Stimulated activated CD8-positive, alpha-beta memory T cell treated with anti-CD3 and anti-CD28 coated beads, Interleukin-15, amount 100 ng/mL, for 24 hours (primary cell): ENCODE measurements at places on chromosomes 1 and 21.

DNA sequence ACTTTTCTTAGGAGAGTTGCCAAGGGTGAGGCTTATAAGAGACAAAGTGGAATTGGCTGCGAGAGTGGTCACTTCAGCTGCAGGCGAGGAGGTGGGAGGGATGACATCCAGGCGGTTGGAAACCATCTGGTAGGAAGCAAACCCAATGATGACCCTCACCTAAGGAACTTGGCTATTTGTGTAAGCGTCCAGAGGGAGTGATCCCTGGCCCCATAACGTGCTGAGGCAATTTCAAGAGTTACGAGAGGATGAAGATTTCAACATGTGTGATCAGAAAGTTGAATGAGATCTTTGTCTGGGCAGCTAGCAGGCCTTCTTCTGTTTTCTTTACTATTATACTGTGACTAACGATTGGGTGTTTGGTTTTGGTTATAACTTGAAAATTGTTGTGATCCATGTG lies 102.7 kb upstream of the VANGL1 start:
- no peak for DNase-seq

GRCh38 chr1:200410566-200410878 lies 686 bp upstream of the ZNF281 start:
- DNase-seq, result no peak

- DNase-seq, result no peak
These were observed 30.6 kb upstream of the COL6A1 start for GRCh38 chr21:45950740-45951515.

DNA sequence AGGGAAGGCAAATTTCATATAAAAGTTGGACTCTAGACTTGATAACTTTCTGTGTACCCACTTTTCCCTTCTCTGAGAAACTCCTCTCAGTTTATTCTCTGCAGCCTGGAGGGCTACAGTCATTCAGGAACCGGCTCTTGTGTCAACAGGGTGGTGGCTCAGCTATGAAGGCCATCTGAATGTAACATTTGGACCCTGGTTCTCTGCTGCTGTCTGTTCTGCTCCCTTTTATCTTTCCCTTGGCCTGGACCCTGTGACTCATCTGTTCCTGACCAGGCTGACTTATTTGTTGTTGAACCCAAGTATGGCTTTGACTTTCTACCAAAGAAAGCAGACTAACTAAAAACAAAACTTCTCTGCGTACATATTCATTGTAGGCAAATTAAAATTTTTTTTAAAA lies 75.4 kb downstream of the CENPF start:
- DNase-seq, result no peak

DNA sequence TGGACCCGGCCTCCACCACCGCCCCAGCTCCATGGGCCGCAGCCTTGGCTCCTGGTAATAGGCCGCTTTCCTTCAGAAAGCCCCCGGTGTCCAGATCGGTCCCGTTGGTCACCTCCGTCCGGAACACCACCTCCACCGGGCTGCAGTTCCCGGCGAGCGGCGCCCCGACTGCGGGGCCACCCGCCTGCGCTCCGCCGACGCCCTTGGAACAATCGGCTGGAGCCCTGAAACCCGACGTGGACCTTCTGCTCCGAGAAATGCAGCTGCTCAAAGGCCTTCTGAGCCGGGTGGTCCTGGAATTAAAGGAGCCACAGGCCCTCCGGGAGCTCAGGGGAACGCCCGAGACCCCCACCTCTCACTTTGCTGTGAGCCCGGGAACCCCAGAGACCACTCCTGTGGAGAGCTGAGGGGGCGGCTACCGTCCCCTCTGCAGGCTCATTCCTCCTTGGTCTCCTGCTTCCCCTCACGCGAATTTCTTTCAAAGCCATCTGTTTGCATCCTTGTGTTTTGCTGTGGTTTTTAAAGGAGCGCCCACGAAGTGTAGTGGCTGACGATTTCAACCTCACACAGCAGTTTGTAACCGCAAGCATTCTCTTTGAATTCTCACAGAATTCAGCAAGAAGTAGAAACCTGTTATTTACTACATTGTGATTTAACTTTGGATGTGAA lies 6.0 kb downstream of the FCRLB start:
- no peak for DNase-seq

GRCh38 chr1:109361649-109362048 lies 36.1 kb downstream of the SORT1 start:
- DNase-seq, result no peak

- DNase-seq, result no peak
These were observed 98.8 kb upstream of the DUSP10 start for GRCh38 chr1:221840511-221841243.

DNA sequence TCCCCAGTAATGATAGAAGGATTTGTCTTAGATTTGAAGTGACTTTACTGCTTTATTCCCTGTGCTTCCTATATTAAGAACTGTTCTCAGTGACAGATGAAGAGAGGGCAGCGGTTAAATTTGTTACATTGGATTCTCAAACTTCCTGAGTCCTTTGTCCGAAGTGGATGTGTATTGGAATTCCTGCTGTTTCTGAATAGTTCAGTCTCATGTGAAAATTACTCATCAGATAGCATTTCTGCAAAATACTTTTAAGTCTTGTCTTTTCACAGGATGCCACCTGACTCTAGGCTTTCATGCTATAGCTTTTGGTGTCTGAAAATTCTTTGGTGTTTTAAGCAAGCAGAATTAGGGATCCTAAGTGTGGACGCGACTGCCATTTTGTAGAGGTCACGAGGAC lies 83.6 kb downstream of the PRDM2 start:
- DNase-seq, result no peak
